ENCODE measurements at places on chromosomes 6 and 20.

GRCh38 chr6:20350215-20350614, 51.5 kb upstream of the E2F3 start:
- no peak for DNase-seq

GRCh38 chr20:63848003-63848911, 13.0 kb upstream of the ABHD16B start:
- DNase-seq: no peak

GRCh38 chr20:55596431-55596830, 408.9 kb downstream of the CBLN4 start:
- no peak for DNase-seq

DNA sequence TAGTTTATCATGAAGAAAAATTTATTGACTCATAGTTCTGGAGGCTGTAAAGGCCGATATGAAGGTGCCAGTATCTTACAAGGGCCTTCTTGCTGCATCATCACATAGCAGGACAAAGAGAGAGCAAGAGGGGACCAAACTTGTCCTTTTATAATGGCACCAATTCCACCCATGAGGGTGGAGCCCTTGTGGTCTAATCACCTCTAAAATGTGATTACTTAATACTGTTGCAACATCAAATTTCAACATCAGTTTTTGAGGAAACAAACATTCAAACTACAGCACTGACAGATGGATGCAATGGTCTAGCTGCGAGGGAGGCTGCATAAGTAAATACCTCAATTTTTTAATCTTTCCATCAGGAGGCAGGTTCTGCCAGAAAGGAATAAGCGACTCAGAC, 76.7 kb upstream of the LAMA2 start:
- no peak for DNase-seq

DNA sequence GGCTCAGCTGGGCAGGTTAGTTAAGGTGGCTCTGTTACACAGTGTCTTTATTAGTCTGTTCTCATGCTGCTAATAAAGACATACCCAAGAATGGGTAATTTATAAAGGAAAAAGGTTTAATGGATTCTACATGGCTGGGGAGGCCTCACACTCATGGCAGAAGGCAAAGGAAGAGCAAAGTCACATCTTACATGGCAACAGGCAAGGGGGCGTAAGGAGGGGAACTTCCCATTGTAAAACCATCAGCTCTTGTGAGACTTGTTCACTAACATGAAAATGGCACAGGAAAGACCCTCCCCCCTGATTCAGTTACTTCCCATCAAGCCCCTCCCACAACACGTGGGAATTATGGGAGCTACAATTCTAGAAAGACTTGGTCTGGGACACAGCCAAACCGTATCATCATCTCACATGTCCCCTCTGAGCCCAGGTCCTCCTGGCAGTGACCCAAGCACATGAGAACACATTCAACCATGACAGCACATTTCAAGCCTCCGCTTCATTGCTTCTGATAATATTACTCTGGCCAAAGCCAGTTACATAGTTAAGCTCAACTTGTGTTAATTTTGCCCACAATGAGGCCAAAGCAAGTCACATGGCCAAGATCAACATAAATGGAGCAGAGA, 383.9 kb downstream of the PLCB1 start:
- DNase-seq: no peak

DNA sequence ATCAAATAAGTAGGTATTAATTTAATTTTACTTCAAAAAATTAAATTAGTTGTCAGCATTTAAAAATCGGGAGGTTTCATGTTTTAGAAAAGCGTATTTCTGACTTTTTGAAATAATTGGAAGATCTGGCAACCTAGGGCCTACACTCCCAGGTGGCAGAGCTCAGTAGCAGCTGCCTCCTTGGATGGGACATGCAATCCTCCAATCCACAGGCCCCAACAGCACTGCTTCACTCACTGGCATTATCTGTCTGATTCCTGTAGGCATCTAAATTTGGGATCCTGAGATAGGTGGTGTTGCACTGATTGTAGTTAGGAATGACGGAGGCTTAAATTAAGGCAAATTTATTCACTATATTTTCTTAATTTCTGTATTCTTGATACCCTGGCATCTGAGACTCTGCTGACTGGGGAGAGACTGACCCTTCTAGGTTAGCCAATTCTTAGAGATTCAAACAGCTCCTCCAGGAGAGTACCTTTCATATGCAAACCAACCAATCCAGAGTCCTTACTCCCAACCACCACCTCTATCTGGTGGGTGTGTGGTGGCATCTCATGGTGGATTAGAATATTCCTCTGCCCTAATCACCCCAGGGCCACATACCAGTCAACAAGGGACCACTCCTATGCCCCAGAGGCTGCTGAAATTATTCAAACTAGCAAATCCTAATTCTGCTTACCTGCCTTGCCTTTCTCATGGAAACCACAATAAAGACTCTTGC, 146.6 kb upstream of the GLP1R start:
- DNase-seq: no peak

DNA sequence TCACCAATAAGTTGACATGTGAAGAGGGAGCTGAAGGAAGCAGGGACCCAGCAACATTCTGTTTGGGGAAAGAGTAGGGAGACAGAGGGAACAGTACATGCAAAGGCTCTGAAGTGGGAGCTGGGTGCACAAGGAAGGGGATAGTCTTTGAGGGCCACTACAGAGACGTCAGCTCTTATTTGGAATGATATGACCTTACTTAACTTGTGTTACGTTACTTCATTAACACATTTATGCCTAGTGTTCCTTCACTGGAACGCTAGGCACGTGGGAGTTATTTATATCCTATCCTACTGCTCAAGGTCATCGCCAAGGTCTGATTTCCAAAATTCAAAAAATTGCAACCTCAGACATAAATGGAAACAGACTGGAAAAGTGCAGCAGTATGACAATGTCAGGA, 20.2 kb downstream of the NAPB start:
- DNase-seq: no peak

GRCh38 chr6:13763740-13764381, 50.5 kb downstream of the MCUR1 start:
- DNase-seq: no peak

DNA sequence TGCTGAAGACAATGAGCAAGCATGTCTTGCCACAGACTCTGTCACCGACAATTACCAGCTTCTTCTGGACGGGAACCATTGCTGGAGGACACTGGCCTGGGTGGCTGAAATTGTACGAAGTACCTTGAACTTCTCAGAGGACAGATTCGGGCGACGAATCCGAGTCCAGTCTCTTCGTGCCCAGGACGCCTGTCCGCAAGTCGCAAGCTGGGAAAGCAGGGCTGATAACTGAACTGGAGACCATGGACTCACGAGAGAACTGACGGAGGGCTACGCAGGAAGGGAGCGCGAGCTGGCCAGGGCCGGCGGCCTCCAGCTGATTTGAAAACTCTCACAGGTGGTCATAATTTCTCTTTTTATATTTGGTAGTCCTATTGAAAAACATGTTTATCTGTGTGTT, 1229.5 kb upstream of the MAP3K7 start:
- peak; percentile 88 for DNase-seq

GRCh38 chr20:3796477-3797225, 541 bp downstream of the CDC25B start:
- no peak for DNase-seq

- peak; percentile 81 for DNase-seq
Measured at GRCh38 chr6:3915076-3915791, 66.1 kb downstream of the FAM50B start.

DNA sequence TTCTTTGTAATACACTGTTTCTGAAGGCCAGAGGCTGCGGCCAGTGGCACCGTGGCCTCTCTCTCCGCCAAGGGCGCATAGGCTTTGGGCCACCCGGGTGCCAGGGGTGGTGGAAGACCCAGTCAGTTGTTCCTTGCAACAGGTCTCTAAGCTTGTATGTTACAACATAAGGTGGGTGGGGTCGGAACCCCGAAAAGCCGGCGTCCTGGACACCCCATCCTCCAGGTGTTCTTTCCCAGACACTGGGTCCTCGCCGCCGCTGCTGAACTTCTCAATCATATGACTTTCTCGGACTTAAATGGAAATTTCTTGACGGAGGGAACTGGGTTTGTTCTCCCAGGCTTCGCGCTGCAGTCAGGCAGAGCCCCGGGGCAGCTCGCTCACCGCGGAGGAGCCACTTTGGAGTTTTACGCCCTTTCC, 983 bp upstream of the KCNQ5 start:
- DNase-seq: no peak

- no peak for DNase-seq
Measured at GRCh38 chr6:23445157-23445710, 680.8 kb upstream of the NRSN1 start.

DNA sequence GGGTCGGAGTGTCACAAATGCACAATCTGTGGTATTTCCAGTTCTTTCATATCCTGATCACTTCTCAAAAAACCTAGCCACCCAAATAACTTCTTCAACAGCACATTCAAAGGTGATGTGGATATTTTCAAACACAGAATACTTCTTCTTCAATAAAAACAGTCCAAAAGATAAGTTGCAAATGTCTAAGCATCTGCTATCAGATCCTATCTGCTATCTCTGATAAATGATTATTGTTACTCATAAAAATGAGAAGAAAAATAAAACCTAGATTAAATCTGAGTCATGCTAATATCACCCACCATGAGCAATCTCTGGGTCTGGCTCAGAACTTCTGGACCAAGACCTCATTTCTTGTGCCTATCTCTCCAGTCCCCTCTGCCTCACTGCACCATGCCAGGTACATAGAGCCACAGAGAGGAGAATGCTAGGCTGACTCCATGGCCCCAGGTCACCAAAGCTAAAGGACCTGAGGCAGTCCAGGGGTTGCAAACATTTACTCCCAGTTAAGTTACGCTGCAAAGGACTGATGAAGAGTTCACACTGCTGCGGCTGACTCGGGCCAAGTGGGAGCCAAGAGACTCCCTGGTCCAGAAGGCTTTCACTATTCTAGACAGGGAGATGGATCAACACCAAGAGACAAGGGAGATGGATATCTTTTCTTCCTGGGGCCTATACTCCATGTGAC, 101.4 kb downstream of the KIF13A start:
- no peak for DNase-seq

DNA sequence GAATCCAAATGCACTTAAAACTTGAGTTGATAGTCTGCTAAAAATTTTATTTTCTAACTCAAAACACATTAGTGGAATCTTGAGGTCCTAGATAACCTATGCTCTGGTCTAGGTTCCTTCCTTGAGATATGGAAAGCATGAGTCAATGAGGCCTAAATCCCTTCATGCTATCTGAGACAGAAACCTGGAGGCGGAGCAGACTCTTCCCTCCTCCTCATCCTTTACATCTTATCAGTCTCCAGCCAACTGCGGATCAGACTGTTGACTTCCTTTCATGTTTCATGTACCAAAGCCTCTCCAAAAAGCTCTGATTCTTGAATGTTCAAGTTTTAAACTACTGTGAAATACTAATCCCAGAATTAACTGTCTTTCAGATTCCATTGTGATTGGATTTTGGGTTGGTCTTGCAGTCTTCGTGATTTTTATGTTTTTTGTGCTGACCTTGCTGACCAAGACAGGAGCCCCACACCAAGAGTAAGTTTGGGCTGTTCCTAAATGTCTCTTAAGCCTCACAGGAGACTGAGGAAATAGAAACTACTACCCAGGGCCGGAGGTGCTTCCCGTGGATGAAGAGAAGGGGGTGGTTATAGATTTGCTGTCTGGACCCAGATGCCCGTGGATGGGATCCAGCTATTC, 29.1 kb downstream of the MRAP2 start:
- DNase-seq: no peak

DNA sequence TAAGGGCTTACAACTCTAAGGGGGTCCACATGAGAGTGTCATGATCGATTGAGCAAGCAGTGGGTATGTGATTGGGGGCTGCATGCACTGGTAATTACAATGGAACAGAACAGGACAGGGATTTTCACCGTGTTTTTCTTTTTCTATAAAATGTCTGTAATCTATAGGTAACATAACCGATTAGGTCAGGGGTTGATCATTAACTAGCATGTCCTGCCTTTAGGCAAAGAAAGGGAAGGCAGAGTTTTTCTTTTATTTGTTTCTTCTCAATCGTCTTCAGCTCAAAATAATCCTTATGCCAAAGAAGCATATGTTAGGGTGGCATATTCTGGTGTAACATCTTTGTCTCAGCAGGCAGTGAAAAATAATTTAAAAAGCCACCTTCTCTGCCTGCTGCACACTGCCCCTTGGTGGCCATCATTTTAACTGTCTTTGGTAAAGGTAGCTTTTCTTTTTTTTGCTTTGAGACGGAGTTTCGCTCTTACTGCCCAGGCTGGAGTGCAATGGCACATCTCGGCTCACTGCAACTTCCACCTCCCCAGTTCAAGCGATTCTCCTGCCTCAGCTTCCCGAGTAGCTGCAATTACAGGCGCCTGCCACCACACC, 9.7 kb upstream of the CEP43 start:
- DNase-seq: no peak

DNA sequence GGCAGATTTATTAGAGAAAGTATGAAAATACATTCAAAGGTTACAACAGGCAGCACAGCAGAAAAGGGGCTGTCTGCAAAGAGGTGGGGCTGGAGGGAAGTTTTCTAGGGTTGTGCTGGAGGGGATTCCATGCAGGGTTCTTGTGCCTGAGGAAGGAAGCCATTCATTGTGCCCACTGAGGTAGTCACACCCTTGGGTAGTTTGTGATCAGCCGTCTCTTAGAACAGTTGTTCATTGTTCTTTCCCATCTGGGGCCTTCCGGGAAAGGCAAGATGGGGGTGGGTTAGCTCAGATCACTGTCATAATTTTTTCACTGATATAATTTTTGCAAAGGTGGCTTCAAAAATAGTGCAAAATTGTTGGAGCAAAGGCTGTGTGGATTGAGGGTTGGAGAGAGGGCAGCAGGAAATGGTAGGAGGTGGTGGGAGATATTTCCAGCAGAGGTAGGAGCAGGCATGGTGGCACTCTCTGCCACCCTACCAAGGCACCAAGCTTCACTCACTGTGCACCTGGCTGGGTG, 80.5 kb upstream of the GPR6 start:
- DNase-seq: no peak

DNA sequence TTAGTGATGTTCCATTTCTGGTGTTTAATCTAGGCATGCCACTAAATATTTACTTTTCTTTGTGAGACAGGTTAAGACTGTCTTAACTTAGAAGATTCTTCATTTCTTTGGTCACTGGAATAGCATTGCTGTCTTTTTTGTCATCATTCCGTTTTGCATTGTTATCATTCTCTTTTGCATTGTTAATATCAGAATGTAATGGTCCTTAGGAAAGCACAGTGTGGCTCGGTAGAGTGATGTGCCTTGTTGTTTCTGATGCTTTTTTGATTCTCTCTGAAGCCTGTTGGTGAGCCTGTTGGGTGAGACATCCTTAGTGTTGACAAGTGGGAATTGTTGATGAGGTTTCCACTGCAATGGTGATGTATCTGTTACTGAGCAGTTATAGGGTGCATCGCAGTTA, 23.2 kb downstream of the PLCB4 start:
- no peak for DNase-seq

DNA sequence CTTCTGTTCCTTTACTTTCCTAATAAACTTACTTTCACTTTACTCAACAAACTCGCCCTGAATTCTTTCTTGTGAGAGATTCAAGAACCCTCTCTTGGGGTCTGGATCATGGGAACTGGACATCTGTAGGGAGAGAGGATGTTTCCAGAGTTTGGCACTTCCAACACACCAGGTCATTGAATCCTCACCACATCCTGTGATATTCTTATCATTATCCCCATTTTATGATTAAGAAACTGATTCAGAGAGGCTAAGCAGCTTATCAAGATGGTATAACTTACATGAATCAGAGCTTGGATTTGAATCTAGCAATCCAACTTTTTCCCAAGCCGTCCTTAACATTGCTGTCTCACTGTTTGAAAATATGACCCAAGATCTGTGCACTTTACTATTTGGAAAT, 15.5 kb downstream of the PPIL6 start:
- no peak for DNase-seq

- no peak for DNase-seq
Measured at GRCh38 chr6:50720623-50721022, 7.3 kb downstream of the TFAP2D start.

All from vagina (tissue), 2 donors.